Anterior cingulate cortex (tissue), 58 donors: ENCODE measurements at places on chromosomes 11 and 22.

DNA sequence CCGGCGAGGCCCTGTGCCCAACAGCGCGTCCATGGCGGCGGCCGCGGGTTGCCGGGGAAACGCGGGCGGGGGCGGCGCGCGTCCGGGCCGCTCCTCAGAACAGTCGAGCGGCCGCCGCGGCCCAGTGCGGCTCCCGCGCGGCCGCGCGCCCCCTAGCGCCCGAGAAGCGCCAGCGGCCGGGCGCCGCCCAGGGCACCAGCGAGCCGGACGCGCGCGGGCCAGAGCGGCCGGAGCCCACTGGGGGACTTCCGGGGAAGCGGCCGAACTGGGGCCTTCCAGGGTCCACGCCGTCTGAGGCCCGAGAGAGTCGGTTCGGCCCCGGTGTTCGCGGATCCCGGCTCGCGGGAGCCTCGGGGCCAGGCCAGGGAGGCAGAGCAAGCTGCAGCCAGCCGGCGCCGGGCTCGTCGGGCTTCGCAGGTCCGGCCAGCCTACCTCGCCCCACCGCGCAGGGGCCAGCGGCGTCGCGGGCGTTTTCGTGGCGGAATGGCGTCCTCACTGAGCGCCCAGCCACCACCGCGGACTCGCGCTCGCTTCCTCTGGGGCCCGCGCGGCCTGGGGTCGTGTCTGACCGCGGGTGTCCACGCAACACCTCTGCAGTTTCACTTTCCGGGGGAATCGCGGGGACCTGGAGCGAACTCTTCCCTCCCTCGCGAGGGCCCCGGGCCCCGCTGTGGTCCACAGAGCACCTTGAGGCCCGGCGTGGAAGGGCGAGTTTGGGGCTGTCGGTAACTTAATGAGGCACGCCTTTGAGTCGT lies at the start of gene DENND6B:
DENND6B (minus strand) TSS at position 57 of the 755 bp plus-strand sequence; CDS start at position 33, 24 bp downstream.
- DNase-seq = peak; percentile 68

DNA sequence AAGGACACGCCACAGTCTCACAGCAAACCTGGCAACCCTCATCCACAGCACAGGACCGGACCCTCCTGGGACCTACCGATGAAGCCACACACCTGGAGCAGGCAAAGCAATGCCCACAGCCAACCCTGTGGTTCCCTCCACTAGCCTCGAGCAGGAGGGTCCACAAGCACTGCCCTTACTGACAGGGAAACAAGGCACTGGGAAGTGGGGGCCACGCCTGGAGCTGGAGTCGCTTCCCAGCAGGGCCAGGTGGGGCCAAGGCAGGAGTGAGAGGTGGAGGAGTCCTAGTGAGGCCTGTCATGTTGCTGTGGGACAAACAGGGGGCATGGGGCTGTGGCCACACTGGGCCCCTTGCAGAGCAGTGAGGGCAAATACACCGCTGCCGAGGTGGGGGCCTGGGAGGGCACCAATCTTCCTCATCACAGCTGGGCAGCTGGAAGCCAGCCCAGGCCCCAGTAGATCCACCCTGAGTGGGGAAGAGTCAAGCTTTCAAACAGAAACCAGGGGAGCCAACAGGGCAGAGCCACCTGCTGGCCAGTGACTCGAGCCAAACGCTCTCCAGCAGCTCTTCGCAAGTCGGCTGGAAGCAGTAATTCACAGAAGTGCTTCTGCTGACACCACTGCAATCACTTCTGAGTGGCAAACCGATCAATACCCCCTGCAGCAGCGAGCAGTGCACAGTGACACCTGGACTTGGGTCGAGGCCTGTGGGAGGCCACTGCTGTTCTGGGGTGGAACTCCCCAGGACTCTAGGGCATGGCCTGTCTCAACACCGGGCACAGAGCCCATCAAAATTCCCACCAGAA lies 13.7 kb downstream of the SULT4A1 start:
- no peak for DNase-seq

- no peak for DNase-seq
These were observed 893.9 kb downstream of the OPCML start for GRCh38 chr11:132638423-132638822.

- DNase-seq = no peak
These were observed 99.4 kb upstream of the AKIP1 start for GRCh38 chr11:8811571-8811970.

DNA sequence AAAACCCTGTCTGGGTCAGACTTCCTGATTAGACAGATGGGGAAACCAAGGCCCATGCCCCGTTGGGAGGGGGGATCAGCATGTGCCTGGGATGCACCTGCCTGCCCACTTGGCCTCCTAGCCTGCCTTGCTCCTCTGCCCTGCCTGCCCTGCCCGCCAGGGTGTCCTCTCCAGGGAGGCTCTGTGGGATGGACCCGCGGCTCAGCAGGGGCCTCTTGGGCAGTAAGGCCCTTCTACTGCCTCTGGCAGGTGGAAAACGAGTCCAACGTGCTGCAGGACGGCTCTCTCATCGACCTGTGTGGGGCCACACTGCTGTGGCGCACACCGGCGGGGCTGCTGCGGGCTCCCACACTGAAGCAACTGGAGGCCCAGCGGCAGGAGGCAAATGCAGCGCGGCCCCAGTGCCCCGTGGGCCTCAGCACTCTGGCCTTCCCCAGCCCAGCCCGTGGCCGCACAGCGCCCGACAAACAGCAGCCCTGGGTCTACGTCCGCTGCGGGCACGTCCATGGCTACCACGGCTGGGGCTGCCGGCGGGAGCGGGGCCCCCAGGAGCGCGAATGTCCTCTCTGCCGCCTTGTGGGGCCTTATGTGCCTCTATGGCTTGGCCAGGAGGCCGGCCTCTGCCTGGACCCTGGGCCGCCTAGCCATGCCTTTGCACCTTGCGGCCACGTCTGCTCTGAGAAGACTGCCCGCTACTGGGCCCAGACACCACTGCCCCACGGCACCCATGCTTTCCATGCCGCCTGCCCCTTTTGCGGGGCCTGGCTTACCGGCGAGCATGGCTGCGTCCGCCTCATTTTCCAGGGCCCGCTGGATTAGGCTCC lies 4.7 kb upstream of the DPP3 start:
- DNase-seq = no peak

- DNase-seq = no peak
These were observed 2.4 kb upstream of the ALDH3B1 start for GRCh38 chr11:68007498-68008380.

- DNase-seq = no peak
These were observed 1.7 kb downstream of the PHF21A start for GRCh38 chr11:46119352-46120216.

- DNase-seq = no peak
These were observed 4.6 kb downstream of the PRG3 start for GRCh38 chr11:57376095-57377090.

DNA sequence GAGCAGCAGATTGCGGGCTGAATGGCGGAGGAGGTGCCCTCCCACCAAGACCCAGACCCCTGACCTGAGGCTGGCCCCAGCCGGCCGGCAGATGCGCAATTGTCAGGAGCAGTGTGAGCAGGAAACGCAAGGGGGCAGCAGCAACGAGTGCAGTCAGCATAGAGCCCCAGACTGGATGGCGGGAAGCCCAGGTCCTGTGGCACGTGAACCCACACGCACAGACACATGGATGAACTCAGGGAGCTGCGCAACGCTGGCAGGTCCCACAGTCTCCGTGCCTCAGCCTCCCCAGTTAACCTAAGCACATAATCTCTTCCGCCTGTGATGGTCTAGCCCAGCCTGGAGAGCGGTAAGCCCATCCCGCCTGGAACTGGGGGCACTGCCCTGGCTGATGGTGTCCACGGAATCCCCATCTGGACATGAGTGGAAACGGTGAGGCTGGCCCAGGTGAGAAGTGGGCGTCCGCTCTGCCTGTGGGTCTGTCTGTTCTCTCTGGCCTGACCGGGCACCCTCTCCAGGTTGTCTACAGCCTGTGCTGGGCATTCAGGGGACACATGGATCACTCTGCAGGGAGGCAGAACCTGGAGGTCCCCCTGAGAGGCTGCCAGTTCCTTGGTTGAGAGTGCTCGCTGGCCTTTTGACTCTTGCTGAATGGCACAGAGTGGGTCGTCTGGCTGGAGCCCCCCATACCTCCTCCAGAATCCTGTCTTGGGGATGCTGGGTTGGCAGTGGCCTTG lies 626 bp upstream of the TBX10 start:
- DNase-seq = peak; percentile 24

DNA sequence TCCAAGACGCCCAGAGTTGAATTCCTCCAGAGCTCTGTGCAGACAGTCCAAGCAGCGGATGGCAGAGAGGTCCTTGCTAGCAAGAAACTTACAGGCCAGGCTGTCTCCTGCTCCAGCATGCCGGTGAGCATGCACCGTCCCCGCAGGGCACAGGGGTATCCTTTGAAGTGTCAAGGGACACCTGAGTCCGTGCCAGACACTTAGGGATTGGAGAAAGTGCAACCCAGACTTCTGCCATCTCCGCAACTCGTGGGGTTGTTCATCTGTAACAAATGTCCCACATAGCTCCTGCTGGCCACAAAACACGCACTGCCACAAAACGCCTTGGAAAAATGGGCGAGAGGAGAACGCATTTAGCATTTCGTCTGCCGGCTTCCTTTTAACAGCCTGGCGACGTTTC lies 13.3 kb downstream of the TSPO start:
- DNase-seq = no peak

GRCh38 chr22:25582946-25583345 lies 18.5 kb downstream of the GRK3 start:
- DNase-seq = no peak

DNA sequence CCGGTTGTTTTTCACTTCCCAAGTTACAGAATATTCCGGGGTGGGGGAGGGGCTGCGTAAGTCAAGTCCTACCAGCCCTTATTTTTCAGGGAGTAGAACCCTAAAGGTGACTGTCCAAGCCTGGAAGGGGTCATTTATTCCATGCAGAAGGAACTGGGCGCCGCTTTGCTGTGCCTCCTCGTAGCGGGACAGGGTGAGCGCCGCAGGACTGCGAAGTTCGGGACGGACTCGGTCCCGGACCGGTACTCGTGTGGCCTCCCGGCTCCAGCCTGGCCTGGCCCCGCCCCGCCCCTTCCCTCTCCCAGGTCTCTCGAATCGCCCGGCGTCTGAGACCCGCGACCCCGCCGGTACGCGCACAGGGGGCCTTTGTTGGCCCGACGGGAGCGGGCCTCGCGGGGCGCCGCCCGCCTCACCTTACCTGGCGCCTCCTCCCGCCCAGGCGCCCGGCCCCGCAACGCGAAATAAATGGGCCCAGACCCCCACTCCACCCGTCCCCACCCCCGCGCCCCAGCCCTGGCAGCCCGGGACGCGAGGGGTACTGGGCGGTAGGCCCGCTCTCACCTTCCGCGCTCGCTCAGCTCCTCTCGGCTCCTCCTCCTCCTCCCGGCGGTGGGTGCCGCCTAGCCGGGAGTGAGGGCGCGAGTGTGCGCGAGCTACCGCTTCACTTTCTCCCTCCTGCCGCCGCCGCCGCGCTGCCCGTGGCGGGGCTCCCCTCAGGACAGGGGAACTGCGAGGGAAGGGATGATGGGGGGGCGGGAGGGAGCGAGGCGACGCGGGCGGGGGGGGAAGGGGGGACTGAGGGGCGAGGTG lies 698 bp downstream of the PAK1 start:
- no peak for DNase-seq

- DNase-seq = no peak
These were observed 605 bp upstream of the COPB1 start for GRCh38 chr11:14500181-14500651.

- DNase-seq = no peak
These were observed 29.2 kb downstream of the INCENP start for GRCh38 chr11:62153087-62153395.

- DNase-seq = no peak
These were observed 710 bp upstream of the DGCR2 start for GRCh38 chr22:19122752-19123492.

DNA sequence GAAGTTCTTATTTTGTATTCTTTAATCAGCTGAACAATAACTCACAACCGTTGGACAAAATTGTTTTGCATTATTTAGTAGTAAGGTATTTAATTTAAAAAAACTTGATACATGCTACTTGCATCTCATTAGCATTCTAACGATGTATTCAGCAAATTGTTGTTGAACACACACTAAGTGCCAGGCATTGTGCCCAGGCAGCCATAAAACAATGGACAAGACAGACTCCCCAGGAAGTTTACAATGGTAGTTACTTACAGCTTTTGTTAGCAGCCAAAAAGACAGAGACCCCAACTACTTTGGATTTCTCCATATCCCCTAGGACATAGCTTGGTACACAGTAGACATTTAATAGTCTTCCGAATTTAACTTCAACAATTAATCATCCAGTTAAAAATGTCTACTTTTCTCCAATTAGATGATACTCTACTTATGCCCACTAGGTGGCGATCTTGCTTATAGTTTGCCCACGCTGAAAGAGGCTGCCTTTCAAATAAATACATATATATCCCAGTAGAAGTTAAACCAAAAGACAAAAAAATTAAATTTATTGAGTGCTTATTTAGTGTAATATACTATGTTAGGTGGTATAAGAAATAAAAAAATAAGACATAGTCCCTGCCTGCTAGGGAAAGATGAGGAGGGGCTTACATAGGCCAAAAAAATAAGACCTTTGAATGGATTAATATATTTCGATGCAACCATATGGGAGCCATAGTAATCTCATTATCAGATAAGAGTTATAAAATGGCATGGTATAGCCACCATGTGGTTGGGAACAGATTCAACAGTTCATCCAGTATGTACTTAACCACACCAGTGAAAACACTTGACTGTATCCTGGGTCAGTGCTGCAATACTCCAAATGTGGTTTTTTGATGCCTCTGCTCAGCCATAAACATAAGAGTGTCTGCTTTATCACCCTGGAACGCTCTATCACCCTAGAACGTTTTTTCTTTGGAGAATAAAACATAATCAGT lies 2.0 kb upstream of the FJX1 start:
- DNase-seq = peak; percentile 20

GRCh38 chr11:133524488-133524887 lies 7.8 kb downstream of the OPCML start:
- DNase-seq = no peak

DNA sequence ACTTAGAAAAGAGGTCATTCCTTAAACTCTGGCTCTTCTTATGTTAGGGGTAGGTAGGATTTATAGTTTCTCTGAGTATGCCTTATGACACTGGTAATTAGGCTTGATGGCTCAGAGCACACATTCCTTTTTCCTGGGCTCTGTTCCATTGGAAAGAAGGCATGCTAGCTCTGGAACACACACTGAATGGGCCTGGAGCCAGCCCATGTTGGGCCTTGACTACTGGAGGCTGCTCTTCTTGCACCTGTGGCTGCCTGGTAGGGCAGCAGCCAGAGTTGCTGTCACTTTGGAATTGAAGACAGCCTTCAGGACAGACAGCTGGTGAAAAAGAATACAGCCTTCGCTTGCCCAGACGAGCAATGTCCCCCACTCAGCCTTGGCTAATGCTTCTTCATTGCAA lies 18.2 kb downstream of the MCAM start:
- DNase-seq = no peak

GRCh38 chr22:46586123-46586519 lies 34.1 kb upstream of the GRAMD4 start:
- DNase-seq = no peak

DNA sequence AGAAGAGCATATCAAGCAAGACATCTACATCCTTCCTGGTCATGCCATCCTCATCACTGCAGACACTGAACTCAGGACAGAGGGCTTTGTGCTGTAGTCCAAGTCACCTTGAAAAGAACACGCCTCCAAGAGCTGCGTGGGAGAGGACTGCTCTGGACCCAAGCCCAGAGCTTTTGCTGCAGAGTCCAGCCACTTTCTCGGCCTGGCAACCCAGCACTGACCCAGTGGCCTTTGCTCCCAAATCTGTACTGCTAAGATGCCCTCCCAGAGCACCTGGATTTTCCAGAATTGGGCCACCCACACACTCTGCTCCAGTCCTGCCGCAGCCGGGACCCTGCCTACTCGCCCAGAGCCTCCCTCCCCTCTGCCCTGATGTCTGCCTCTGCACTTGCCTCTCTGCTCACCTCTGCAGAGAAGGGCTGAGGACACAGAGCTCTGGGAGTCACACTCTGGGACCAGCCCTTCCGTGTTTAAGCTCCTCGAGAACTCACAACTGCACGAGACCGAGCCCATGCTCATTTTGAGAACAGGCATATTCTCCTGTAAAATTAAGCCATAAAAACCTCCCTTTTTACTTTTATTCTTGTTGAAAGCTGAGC lies 83.8 kb upstream of the CSNK2A3 start:
- DNase-seq = no peak
